ENCODE measurements at places on chromosomes 4 and X.
A peak's percentile ranks its signal among the peaks of the same experiment; 100 is the strongest.

GRCh38 chrX:100194082-100194775 lies 215.8 kb downstream of the PCDH19 start:
- no peak for DNase-seq

GRCh38 chr4:2058264-2059045 lies 672 bp upstream of the NAT8L start:
- peak; percentile 54 for DNase-seq

DNA sequence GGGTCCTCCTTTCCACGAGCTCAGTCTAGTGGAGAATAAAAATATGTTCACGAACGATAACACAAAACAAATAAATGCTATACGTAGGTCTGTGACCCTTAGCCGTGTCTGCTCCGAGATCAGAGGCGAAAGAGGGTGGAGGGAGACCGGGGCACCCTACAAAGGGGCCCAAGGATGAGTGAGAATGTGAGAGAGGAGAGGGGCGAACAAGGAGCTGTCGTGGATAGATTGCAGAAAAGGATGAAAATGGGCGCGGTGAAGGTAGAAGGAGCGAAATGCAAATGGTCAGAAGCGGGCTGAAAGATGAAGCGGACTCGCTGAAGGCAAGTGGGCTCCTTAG lies 6.2 kb upstream of the ZBTB33 start:
- DNase-seq, result no peak

GRCh38 chrX:29890646-29891200 lies 324.6 kb upstream of the MAGEB2 start:
- no peak for DNase-seq

DNA sequence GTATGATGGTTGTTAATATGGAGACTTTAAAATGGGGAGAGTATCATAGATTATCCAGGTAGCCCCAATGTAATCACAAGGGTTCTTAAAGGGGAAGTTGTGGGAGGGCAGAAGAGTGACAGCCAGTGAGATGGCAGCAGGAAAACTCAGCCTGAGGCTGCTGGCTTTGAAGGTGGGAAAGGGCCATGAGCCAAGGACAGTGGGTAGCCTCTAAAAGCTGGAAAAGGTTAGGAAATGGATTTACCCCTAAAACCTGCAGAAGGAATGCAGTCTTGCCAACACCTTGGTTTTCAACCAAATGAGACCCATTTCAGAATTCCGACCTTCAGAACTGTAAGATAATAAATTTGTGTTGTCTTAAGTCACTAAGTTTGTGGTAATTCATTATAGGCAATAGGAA lies 68.8 kb upstream of the BLTP1 start:
- DNase-seq, result no peak

- no peak for DNase-seq
Measured at GRCh38 chr4:105357258-105357980, 116.4 kb downstream of the PPA2 start.

GRCh38 chr4:8110071-8110986 lies 48.3 kb downstream of the ABLIM2 start:
- DNase-seq, result no peak

- DNase-seq, result no peak
Measured at GRCh38 chr4:159209249-159209648, 106.4 kb downstream of the RAPGEF2 start.

DNA sequence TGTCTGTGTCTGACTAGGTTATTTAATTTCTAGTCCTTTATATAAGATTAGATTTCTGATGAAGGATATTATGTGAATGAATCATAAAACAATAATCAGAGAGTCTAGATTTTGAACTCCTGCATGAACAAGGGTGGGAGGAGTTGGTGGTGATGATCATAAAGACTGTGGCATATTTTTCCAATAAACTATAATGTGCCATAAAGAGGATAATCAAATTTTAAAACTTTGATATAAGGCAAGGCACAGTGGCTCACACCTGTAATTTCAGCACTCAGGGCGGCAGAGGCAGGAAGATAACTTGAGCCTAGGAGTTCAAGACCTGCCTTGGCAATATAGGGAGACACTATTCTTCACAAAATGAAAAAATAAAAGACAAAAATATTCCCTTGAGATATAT lies 473.3 kb downstream of the GABRG1 start:
- DNase-seq, result no peak

- peak; percentile 4 for DNase-seq
Measured at GRCh38 chr4:82523179-82523578, 38.6 kb downstream of the TMEM150C start.

- no peak for DNase-seq
Measured at GRCh38 chr4:161186012-161186411, 977.8 kb downstream of the FSTL5 start.

- no peak for DNase-seq
Measured at GRCh38 chr4:61555789-61556188, 355.7 kb downstream of the ADGRL3 start.

All from NCI-H1436 (cell line).